ENCODE measurements at places on chromosomes 13 and 19.

DNA sequence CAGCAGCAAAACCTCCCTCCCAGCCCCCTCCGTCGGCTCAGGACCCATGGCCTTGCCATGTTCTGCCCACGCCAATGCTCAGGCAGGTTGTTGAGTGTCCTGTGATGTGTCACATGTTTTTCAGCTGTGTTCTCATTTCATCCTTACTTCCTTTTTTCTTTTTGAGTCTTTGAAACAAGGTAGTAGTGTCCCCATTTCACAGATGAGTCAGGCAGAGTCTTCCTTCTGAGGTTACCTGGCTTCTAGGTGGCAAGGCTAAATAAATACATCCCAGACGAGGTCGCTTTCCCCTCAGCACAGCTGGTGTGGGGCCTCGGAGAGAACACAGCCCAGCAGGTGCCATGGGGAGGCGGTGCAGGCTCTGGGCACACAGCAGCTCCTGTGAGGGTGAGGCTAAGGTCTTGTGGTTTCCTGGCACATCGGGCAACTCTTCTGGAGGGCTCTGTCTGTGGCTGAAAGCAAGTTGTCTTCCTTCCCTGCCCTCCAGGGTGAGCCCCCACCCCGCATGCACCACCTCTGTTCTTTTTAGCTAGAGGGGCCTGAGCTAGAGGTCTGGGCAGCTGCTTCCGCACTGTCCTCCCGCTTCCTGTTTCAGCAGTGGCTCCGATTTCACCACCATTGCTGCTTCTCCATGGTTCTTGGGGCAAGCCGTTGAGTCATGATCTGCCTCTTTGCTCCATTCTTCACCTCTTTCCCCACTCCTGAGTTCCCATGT is 15.1 kb downstream of the PRAM1 start:
- DNase-seq: no peak

DNA sequence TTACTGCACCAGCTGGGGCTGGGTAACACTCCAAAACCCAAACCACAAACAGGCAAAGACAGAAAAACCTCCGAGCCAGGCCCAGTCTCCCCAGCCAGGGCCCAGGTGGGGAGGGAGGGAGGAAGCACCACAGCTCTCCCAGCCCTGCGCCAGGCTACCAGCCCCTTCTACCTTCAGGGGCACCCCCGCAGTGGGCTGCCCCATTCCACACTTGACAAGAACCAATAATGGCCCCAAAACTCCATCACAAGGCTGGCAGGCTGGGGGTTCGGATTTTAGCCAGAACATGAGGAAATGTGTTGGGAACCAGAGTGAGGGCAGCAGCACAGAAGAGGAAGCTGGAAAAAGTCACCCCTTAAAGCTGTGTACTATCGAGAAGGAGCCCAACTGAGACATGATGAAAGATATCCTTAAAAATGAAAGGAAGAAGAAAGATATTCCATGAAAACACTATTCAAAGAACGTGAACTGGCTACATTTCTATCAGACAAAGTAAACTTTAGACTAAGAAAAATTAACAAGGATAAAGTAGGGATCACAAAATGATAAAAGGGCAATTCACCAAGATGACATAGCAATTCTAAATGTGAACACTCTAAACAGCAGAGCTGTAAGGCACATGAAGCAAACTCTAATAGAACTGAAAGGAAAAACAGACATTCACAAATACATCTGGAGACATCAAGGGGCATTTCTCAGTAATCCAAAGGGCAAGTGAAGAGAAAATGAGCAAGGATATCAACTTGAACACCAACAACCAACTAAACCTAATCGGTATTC is 12.9 kb downstream of the TUBGCP3 start:
- DNase-seq: no peak

GRCh38 chr13:93554514-93554913 is 327.9 kb downstream of the GPC6 start:
- no peak for DNase-seq

DNA sequence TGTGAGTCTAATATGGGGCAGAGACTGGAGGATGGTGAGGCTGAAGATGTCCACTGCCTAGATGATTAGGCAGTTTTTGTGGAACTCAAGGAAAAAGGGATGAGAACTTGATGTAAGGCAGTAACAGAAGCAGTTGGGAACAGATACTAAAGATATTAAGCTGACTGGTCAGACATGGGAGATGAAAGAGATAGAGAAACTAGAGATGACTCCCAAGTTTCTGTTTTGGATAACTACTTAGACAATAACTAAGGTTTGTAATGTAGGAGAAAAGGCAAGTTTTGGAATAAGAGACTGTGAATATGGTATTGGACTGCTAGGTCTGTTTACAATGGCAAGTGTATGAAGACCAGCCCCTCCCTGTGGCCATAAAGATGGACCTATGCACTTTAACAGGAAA is 43.5 kb upstream of the CLDN10 start:
- DNase-seq: no peak

- DNase-seq: no peak
Measured at GRCh38 chr19:50858886-50859285, 4.2 kb downstream of the KLK3 start.

DNA sequence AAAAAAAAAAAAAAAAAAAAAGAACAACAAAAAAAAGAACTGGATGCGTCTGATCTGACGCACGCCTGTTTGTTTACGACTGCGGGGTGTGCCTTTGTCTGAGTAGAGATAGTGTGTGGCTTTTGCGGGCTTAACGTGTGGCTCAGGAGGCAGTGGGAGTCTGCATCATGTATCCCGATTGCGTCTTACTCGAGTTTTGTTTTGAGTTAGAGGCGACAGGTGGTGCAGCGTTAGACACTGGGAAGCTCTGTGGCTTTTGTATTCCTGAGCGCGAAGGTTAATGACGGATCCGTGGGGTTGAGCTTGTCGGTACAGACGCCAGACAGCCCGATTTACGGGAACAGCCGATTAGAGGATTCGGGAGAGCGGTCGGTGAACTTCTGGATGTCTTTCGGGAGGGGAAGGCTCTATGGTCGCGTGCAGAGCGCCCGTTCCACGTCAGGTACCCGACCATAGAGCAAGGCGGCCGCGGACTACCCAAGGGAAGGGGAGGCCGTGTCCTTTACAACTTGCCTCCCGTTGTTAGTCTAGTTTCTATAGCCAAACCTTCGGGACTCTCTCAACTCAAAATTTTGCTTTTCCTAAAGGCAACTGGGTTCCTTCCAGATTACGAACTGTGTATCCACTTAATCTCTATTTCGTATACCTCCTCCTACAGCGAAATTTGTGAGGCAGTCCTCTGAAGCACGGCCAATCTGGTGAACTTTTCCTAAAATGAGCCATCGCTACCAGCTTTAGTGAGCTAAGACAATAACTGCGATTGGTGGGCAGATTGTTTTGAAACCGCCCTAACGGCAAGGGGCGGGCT is 926 bp upstream of the HNRNPUL1 start:
- DNase-seq: peak; percentile 67

All from Caki2 (cell line).